ENCODE measurements at places on chromosomes 16 and 17. TPM values are rescaled to one million over a fixed set of nuclear protein-coding genes. Genes with fewer than 3 reads are reported as not detected.

Gene TM4SF5
- not detected for total RNA-seq

Gene EVPLL
- total RNA-seq, result not detected

Gene CACNG1
- not detected for total RNA-seq

Gene NPIPA5
- total RNA-seq, result not detected

Gene GPRC5C
- total RNA-seq, result 345 TPM

Gene KRTAP9-2
- total RNA-seq, result not detected

Gene PRR29
- total RNA-seq, result 0.17 TPM

Gene TAOK2
- 80.9 TPM for total RNA-seq

Gene CENPV
- total RNA-seq, result 19.3 TPM

Gene CTF1
- 4.7 TPM for total RNA-seq

Measured in renal cortical epithelial cell (primary cell).